ENCODE measurements at places on chromosomes 12 and 14.

DNA sequence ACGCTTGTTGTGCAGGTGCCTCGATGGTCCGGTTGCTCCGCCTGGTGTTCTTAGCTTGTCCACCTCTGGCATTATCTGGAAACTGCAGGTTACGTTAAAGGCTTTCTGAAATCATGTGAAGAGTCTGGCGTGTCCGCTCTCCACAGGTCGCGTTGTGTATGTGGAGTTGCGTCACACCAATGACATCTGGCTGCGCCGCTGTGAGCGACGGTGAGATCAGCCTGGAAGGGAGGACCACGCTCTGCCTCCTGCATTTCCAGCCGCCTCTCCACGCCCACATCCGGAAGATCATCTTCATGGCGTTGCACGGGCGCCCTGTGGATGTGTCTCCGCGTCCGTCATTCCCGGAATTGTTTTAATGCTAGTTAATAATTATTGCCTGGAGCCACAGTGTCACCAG lies 50.6 kb upstream of the GALNT9 start:
- DNase-seq = no peak

DNA sequence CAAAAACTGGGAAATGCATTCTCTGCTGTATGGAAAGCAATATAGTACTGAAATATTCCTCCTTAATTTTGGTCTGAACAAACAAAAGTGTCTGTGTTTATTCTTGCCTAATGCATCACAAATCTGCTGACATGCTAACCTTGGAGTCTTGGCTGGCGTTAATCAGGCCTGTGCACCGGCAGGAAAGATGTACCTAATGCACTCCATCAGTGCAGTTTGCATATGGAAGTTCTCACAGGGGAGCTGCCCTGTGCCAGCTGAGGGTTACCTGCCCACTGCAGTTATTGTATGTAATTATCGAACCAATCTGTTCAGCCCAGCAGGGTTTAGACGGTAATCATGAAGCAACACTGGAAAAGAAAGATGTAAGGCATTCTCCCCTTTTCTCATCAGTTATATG lies 76.9 kb downstream of the VRK1 start:
- DNase-seq = no peak

DNA sequence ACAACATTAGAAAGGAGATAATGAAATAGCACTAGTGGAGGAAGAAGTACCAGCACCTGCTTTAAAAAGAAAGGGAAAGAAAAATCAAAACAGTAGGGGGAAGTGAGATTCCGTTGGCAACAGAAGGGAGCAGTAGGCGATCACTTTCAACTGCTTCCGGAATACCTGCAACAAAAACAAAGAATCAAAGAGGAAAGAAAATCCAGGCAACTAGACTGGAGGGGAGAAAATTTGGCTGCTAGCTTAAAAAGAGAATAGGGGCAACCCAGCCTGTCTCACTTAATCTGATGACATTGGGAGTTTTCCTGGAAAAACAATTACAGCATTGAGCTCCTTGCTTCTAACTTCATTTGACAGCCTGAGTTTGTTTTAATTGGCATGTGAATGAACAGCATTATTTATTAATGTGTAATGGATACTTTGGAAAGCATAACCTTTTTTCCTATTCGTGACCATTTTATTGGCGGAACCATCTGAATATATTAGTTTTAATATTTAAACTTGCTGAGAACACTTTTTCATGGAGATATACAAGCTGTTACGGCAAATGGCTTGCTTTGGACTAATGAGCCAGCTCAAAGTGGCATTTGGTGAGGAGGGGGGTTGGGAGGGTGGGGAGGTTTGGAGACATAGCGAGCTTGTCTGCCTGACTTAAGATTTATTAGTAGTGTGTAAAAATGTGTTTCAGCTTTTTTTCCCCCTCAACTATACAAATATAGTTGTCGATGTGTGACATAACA lies 2.5 kb upstream of the DACT1 start:
- DNase-seq = no peak

GRCh38 chr12:48999371-49000131 lies at the start of gene DDN:
TSS of gene DDN (minus strand) at chr12:48999375. CDS start at chr12:48999287, 88 bp downstream.
- DNase-seq = no peak

DNA sequence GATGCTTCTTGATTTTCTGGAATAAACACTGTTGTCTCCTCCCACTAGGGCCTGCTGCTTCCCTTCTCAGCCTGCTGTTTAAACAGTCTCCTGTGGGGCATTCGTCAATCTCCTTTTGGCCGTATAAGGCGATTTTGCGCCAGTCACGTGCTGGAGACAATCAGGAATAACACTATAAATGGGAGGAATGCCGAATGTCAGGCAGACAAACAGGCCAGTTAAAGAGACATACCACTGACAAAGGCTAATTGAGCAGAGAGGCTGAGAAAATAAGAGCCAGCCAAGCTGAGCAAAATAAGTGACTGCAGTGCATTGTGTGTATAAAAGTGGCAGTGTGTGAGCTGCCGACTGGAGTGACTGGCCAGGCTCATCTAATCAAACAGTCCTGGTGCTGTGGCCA lies 23.3 kb downstream of the DMAC2L start:
- DNase-seq = no peak

- no peak for DNase-seq
Observed at GRCh38 chr14:31939934-31940333, 137.2 kb upstream of the ARHGAP5 start.

- no peak for DNase-seq
Observed at GRCh38 chr12:31803306-31804184, 74.7 kb upstream of the AMN1 start.
